ENCODE measurements at places on chromosomes 11 and 22. TPM values are rescaled to one million over a fixed set of nuclear protein-coding genes. Genes with fewer than 3 reads are reported as not detected.

DNA sequence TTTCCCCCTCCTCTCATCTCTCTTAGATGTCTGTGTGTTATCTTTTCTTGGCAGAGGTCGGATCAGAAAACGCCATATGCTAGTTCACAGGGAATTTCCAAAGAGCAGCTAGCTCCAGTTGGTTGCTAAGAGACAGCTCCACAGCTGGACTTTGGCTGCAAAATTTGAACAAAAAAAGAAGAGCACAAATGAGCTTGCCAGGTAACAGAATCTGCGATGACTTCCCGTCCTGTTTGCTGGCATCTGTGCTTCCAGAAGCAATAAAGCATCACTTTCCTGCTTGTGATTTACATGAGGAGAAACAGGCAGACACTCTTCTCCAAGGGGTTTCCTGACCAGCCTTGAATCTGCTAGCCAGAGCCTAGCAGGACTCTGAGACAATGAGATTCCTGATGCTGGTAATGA, 596.0 kb upstream of the B3GAT1 start:
- no peak for DNase-seq

GRCh38 chr11:60257956-60258722, 15.2 kb upstream of the MS4A4E start:
- DNase-seq = no peak

OR8G5 gene
- polyA plus RNA-seq = not detected

DNA sequence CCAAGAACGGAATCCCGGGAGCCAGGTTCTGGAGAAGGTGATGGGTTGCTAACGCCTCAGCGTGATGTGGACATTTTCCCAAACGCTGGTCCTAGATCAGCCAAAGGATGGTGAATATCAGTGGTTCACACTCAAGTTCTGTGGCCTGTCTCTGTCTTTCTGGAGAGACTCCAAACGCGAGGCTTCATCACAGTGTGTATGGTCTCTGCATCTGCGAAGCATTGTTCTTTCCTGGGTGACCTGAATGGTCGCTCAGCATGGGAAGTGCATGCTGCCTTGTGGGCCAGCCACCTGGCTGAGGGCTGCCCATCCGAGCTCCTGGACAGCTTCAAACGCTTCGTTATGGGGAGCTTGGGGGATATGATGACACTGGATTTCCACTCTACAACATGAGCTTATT, 810.0 kb downstream of the TBC1D22A start:
- DNase-seq = no peak

TRIM6 gene
- 13.8 TPM for polyA plus RNA-seq

DNA sequence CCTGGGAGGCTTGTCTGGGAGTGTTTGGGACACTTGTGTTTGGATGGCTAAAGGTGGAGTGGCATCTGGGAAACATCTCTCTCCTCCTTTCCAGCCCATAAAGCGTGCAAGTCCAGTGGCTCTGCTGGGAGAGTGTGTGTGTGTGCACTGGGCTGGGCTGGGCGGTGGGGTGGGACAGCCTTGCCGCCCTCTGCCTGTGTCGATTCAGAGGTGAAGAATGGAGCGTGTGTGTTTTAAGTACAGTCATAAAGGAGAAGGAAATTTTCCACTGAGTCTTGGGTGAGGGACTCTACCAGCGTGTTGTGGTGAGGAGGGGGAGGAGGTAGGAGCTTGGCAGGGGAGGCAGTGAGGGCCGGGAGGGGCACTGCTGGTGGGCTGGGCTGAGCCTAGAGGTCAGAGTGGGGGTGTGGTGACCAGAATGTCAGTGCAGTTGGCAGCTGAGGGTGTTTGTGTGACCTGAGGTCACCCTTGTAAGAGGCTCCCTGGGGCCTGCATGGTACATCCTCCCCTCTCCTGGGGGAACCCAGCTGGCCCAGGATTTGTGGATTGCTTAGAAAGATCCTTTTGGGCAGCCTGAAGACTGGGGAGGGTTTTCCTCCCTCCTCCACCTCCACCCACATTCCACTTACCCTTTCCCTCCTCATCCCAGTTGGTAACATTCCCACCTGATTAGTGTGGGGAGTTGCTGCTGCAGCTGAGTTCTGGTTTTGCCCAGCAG, 1.7 kb downstream of the TIMP3 start:
- peak; percentile 85 for DNase-seq

DNA sequence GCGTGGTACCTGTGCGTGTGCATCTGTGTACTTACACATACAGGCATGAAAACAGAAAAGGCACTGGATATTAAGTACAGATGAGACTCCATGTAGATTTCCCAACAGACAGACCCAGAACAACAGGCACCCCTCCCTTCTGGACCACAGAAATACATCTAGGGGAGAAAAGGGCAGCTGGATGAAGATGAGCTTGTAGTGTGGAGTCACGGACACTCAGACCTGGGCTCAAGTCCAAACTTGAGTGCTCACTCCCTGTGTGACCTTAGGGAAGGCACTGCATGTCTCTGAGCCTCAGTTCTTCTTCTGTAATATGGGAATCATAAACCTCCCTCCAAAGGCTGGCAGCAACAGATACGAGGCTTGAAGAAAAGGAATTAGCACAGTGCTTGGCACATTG, 108.9 kb downstream of the GALNT18 start:
- no peak for DNase-seq

GRCh38 chr11:64809781-64810241, 540 bp downstream of the MEN1 start:
- DNase-seq = peak; percentile 14

DNA sequence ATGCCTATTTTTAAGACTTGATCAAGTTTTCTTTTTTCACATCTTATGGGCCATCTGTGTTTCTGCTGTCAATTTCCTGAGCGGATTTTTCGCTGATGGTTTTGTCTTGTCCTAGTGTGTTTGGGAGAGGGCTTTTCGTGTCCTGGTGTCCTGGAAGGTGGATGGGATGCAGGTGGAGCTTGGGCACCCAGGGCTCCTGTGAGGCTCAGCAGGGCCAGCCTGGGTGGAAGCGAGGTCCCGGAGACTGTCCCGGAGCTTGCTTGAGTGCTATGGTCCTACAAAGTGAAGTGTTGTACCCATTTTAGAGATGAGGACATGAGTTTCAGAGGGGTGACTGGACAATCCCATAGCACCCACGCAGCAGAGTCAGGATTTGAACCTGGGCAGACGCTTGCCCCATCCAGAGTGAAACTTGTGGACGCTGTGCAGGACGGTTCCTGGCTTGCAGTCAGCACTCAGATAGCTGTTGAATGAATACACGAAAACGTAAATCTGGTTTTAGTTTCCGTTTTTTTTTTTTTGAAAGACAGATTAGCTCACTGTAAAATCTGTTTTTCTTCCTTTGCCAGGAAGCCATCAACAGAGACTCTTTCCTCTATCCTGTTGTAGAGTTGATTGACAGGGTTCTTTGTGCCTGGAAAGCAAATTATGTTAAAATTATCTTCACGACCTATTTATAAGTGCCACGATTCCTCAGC, 64.1 kb downstream of the TBC1D22A start:
- no peak for DNase-seq

THYN1 gene
- polyA plus RNA-seq = 58.7 TPM

DNA sequence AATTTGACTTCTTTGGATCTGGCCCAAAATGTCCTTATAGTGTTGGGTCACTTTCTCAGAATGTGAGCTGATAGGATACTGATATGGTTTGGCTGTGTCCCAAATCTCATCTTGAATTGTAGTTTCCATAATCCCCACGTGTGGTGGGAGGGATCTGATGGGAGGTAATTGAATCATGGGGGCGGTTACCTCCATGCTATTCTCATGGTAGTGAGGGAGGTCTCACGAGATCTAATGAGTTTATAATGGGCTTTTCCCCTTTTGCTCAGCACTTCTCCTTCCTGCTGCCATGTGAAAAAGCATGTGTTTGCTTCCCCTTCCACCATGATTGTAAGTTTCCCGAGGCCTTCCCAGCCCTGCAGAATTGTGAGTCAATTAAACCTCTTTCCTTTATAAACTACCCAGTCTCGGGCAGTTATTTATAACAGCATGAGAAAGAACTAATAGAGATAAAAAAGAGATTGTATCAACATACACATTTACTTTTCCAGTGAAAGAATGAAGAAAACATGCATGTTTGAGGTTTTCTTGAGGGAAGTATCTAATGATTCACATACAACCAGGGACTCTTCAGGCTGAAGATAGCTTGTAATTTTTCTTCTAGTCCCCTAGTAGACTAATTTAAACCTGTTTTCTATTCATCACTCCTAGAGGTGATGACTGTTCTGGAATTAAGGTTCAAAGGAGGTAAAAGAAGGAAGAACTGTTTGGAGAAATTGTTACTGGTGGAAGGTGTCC, 17.3 kb upstream of the CSTF3 start:
- peak; percentile 67 for DNase-seq

DNA sequence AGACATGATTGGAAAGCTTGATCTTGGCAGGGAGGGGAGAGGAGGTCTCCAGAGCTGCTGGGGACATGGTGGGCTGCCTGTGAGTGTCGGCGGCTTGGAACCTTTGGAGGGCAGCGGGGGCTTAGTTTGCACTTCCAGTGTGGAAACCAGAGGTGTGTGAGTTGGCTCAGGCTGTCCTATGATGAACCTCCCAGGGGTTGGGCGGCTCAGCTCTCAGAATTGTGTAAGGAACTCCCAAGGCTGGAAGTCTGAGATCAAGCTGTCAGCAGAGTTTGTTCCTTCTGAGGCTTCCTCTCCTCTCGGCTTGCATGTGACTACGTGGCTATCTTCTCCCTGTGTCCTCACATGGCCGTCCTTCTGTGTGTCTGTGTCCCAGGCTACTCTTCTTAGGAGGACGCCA, 87.9 kb upstream of the B3GAT1 start:
- no peak for DNase-seq

NRXN2 gene
- not detected for polyA plus RNA-seq

DGCR6 gene
- polyA plus RNA-seq = 0.77 TPM

GRCh38 chr11:82959987-82960778, 58.6 kb downstream of the DDIAS start:
- no peak for DNase-seq

GRCh38 chr11:108768370-108768769, 103.5 kb downstream of the DDX10 start:
- DNase-seq = peak; percentile 81

- DNase-seq = peak; percentile 95
These were observed 63.6 kb upstream of the EP300 start for GRCh38 chr22:41028841-41029240.

POU2AF2 gene
- not detected for polyA plus RNA-seq

DNA sequence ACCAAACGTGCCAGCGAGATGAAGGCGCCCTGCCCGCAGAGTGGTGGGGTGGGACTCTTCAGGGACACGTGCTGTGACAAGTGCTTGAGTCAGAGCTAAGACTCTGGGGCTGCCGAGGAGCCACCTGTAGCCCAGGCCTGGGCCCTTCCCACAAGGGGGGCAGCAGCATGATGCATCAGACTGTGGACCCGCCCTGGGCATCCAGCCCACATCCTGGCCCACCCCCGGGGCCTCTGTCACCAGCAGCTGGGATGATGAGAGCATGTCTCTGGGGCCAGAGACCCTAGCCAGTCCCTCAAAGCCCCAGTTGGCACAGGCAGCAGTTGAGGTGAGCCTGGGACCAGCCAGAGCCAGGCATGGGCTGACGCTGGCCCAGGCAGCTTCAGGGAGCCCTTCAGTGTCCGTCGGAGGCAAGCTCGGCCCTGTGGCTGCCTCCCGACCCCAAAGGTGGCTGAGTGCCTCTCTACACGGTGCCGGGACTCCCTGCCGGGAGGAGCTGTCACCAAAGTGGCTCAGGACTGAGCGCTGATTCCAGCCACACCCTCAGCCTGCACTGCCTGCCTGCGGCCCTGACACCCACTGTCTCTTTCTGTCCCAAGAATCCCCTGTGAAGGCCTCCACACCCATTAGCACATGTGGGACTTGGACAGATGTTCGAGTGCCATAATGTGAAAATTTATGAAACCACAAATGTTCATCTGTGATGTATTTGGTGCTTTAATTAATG, 41.3 kb downstream of the CDKN1C start:
- no peak for DNase-seq

GRCh38 chr11:35555488-35555887, 30.1 kb upstream of the PAMR1 start:
- no peak for DNase-seq

OR4D11 gene
- polyA plus RNA-seq = not detected

- DNase-seq = no peak
These were observed 4.5 kb downstream of the CD44 start for GRCh38 chr11:35143297-35144135.

GRCh38 chr11:66784575-66784974, 55.6 kb upstream of the SPTBN2 start:
- peak; percentile 1 for DNase-seq

GRCh38 chr11:34996958-34997357, 80.5 kb downstream of the PDHX start:
- DNase-seq = no peak
